Kidney (tissue), 22 donors: ENCODE measurements at places on chromosomes 6 and 20. TPM values are rescaled to one million over a fixed set of nuclear protein-coding genes. Genes with fewer than 3 reads are reported as not detected.

Gene PTPN1
- 29.6 TPM for polyA plus RNA-seq

Gene ATP9A
- 7.1 TPM for polyA plus RNA-seq

Gene CAPN11
- polyA plus RNA-seq, result 0.39 TPM

Gene HLA-DMB
- 45.5 TPM for polyA plus RNA-seq

Gene THBD
- 9.7 TPM for polyA plus RNA-seq
